T-helper 17 cell (primary cell): ENCODE measurements at places on chromosomes 5 and 9.

- no peak for DNase-seq
These were observed 1625.2 kb downstream of the MAT2B start for GRCh38 chr5:165130656-165131055.

DNA sequence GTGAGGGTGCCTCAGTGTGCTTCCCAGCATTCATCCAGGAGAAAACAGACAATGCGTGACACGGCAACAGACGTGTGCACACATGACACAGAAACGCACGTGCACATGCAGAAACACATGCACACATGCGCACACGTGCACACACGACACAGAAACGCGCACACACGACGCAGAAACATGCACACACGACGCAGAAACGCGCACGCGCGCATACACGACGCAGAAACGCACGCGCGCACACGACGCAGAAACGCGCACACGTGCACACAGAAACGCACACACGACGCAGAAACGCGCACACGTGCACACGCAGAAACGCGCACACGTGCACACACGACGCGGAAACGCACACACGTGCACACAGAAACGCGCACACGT is 16.5 kb downstream of the TPPP start:
- no peak for DNase-seq

DNA sequence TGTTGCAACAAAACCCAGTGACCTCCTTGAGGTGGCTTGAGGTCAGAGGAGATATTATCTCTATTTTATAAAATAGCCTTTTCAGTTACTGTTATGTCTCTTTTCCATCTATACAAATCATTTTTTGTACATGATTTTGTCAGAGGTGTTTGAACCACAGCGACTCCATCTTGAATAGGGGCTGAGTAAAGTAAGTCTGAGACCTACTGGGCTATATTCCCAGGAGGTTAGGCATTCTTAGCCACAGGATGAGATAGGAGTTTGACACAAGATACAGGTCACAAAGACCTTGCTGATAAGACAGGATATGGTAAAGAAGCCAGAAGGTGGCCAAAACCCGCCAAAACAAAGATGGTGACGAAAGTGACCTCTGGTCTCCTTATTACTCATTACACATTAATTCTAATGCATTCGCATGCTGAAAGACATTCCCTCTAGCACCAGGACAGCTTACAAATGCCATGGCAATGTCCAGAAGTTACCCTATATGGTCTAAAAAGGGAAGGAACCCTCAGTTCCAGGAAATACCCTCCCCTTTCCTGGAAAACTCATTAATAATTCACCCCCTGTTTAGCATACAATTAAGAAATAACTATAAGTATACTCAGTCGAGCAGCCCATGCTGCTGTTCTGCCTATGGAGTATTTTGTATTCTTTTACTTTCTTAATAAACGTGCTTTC is 283.9 kb upstream of the ISL1 start:
- no peak for DNase-seq

DNA sequence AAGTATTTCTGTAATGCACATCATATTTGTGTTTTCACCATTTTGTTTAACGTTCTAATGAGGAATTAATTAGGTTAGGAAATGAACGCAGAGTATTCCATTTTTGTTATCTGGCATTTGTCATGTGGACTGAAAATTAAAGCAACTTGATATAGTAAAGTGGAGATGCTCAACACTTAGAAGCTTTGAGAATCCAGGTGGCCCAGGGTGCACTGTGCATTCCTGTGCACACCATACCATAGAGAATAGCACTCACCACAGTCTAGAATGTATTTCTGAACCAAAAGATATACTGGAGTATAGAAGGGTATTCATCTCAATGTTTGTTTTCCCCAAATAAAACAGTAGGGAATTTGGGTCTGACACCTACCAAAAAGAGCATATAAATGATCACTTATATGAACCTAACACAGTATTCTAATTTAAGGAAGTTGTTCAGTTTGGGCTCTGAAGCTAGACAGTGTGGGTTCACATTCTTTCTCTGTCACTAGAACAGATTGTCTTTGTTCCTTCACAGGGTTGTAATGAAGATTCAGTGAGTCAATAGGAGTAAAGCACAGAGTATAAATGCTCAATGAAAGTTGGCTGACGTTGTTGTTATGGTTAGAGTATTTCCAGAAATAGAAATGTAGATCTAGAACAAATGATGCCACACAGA is 125.6 kb upstream of the DMRT1 start:
- DNase-seq = no peak

DNA sequence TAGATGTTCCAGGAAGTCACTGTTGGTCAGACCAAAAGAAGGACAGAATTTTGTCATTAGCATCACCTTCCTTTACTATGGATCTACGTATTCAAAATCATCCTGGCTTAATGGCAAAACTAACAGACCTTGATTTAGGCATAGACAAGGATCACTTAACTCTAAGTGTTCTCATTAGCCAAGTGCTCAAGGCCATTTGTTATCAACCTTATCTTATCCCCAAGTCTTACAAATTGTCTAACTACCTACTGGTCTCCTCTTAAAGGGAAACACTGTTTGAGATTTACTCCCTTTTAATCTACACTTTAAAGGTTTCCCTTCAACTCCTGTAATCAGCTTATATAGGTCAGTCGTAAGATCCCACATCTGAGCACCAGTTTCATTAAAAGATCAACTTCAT is 1197.5 kb upstream of the C9orf72 start:
- DNase-seq = no peak

DNA sequence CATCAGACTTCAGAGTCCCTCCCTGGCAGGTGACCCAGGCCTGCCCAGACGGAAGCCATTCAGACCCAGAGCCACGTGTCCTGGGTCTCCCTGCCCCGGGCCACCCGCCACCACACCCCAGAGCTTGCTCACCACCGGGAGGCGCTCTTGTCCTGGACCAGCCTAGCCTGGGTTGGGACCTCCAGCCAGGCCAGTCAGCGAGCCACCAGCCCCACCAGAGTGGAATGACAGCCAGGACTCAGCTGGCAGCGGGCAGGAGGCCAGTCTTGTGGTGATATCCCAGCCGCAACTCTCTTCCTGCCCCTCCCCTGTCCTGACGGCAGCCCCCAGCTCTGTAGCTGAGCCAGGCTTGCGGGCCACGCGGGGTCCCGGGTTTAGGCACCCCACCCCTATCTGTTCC is 1.7 kb upstream of the PTGDS start:
- DNase-seq = peak; percentile 39

- DNase-seq = no peak
These were observed 5.0 kb downstream of the ZNF189 start for GRCh38 chr9:101403516-101404285.

- DNase-seq = no peak
These were observed 4.6 kb upstream of the BARX1 start for GRCh38 chr9:93959739-93960154.

GRCh38 chr5:2010940-2011339 is 128.2 kb upstream of the IRX4 start:
- no peak for DNase-seq

DNA sequence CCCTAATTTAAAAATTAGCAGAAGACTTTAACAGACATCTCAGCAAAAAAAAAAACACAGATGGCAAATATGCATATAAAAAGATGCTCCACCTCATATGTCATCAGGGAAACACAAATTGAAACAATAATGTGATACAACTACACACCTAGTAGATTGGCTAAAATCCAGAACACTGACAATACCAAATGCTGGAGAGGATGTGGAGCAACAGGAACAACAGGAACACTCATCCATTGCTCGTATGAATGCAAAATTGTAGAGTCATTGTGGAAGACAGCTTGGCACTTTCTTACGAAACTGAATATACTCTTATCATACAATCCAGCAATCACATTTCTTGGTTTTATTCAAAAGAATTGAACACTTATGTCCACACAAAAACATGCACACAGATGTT is 22.1 kb downstream of the MCIDAS start:
- DNase-seq = no peak

- DNase-seq = no peak
These were observed 36.4 kb downstream of the GLT6D1 start for GRCh38 chr9:135602789-135603481.

GRCh38 chr5:168607946-168608345 is 28.8 kb upstream of the PANK3 start:
- DNase-seq = no peak

GRCh38 chr5:1021136-1021968 is 12.8 kb downstream of the NKD2 start:
- DNase-seq = no peak

- no peak for DNase-seq
These were observed 91.1 kb downstream of the MYO10 start for GRCh38 chr5:16844952-16845351.

DNA sequence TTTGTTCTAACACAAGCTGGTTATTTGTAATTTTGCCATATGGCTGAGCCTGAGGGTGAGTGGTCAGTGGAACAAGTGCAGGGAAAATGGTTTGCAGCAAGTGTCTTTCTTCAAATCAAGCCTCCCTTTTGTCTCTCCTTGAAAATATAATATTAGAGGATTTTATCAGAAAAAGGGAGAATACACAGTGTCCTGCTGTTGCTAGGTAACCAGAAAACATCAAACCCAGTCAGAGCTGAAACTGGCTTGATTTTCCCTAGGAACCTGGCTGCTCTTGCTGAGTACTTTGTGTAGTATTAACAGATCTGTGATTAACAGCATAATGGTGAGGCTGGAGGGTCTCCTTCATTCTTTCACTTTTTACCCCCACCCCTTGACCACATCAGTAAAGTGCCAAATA is 314.0 kb downstream of the ARHGEF28 start:
- no peak for DNase-seq

GRCh38 chr9:16136961-16137360 is 584.1 kb downstream of the CCDC171 start:
- no peak for DNase-seq

GRCh38 chr5:172553167-172553566 is 87.9 kb upstream of the NEURL1B start:
- no peak for DNase-seq

GRCh38 chr9:95874989-95875304 is 544 bp upstream of the ERCC6L2 start:
- DNase-seq = peak; percentile 34

DNA sequence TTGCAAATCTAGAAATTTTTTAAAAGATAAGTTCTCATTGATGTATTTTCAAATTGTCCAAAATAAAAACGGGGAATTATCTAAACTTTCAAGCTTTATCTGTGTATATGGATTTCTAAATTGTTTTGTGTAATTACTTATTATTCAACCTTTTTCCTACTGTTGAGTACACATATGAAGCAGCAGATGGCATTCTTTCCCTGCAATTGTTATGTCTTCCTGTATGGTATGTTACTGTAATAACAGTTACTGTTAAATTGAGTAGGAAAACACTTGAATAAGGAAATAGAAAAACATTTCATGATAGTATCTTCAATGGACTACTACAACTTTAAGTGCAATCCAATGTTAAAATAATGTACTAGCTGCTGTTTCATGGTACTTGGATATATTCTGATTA is 124.8 kb downstream of the RANBP17 start:
- DNase-seq = no peak

GRCh38 chr5:128876569-128877382 is 88.5 kb upstream of the SLC27A6 start:
- no peak for DNase-seq

- peak; percentile 72 for DNase-seq
These were observed 5.7 kb upstream of the SEC16A start for GRCh38 chr9:136488247-136489214.

GRCh38 chr5:147223948-147224791 is 10.7 kb upstream of the STK32A start:
- no peak for DNase-seq

GRCh38 chr9:35871545-35871944 is 1.3 kb upstream of the OR13J1 start:
- DNase-seq = no peak

GRCh38 chr9:19161257-19162025 is 34.1 kb upstream of the PLIN2 start:
- no peak for DNase-seq

GRCh38 chr5:179780362-179780761 is 13.4 kb upstream of the LTC4S start:
- no peak for DNase-seq

DNA sequence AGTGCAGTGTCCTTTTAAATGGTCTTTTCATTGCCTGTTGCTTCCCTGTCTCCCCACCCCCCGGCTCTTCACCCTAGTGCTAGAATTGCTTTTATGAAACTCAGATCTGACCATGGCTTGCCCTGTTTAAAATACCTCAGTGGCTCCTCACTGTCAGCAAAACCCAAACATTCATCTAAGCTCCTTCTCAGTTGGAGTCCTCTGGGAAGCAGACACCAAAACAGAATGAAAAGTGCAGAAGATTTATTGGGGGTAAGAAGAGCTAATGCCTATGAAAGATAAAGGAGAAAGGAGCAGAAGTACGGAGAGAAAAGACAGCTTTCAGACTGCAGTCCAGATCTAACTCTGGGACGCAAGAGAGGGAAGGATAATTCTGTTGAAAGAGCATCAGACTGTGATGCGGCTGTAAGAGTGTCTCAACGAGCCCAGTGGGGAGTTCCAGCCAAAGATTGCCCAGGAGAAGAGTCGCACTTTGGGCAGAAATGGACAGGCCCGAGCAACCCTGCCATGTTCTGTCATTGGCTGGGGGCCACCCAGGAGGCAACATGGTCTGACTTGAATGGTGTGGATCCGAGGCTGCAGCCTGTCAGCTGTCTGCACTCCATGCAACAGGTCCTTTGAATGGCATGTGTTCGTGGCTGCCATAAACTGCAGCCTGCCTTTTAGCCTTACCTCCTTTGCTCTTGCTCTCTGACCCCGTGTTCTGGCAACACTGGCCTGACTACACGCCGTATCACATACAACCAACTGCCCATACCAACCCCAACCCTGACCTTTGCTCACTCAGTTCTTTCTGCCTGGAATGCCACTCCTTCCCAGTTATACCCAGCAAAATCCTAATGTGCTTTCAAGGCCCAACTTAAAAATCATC is 55.9 kb downstream of the IRF1 start:
- DNase-seq = no peak

- DNase-seq = no peak
These were observed 8.8 kb upstream of the RNF183 start for GRCh38 chr9:113311961-113312360.

DNA sequence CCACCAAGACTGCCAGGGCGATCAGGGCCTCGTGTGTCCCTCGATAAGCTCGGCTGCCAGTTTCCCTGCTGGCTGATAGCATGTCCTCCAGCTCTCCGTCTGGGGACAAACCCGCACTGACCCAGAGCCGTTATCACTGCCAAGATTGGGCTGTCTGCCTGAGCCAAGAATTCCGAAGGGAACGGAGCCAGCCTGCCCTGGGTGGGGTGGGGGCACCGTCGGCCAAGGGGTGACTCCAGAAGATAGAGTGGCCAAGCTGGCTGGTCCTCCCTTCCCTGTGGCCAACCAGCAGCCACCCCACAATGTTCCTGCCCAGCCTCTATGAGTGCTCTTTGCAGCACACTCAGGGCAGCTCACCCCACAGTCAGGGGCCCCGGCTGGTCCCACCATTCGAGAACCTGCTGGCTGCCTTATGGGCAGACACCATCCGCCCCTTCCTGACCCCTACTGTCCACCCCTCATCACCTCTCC is 29.4 kb downstream of the HRH2 start:
- no peak for DNase-seq

DNA sequence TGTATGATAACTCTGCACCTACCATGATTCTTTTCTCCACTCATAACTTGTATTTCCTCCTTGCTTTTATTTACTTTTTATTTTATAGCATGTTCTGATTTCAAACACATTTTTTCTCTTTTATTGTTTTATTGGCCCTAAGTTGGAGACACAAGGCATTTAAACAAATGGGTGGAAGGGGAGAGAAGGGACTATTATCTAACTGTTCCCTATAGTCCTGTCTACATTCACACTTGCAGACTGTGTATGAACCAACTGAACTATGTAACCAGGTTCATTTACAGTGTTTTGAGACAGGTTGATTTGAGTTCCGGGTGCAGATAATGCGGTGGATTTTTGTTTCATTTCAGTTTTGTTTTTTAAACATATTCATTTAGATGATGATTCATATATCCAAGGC is 830.6 kb upstream of the SEMA6A start:
- no peak for DNase-seq
